ENCODE measurements at places on chromosomes 16 and 17.

DNA sequence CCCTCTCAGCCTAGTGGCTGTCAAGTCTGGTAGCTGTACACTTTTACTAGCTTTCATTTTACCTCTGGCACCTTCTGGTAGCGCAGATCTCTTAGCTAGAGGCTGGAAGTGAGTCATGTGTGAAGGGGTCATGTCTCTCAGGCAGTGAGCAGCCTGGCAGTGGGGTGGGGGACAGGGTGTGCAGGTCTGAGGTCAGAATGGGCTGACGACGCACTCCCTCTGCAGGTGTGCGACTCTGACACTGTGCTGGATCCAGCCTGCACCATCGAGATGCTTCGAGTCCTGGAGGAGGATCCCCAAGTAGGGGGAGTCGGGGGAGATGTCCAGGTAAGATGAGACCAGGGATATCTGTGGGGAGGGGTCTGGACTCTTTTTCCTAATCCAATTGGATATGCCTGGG, 7.8 kb downstream of the HAS3 start:
- DNase-seq: no peak

GRCh38 chr17:57319806-57320205, 63.5 kb downstream of the MSI2 start:
- DNase-seq: no peak

GRCh38 chr16:12532871-12533610, 270.6 kb downstream of the CPPED1 start:
- no peak for DNase-seq

DNA sequence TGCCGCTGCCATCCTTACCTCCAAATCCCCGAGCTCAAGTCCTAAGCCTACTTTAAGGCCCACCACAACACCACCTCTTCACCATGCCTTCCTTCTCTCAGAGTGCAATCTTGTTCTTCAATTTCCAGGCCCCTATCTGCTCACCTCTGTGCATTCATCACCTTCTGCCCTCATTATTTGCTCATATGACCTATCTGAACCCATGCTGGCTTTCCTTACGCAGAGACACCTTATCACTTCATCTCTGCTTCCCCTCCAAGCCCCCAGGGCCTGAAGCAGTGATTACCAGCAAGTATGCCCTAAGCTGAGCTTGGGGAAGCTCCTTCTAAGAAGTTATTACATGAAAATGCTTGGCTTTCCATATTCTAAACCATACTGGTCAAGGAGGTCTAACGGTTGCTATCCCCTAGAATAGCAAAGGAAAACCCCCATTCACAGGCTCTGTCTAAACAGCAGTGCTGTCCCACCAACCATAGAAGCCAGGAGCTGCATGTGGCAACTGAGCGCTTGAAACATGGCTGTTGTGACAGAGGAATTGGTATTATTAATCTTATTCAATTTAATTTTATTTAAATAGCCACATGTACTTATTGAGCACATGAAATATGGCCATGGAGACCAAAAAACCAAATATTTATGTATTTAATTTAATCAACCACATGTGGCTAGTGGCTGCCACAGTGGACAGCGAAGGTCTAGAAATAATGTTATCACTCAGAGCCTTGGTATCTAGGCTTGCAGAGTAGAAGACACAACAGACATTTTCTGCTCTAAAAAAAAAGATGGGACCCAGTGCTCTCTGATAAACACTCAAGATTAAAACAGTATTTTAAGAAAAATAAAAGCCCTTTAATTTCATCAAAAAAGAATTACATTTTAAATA, 13.9 kb downstream of the USP7 start:
- DNase-seq: peak; percentile 61

GRCh38 chr16:2776500-2777139, 460 bp downstream of the ELOB start:
- DNase-seq: no peak

DNA sequence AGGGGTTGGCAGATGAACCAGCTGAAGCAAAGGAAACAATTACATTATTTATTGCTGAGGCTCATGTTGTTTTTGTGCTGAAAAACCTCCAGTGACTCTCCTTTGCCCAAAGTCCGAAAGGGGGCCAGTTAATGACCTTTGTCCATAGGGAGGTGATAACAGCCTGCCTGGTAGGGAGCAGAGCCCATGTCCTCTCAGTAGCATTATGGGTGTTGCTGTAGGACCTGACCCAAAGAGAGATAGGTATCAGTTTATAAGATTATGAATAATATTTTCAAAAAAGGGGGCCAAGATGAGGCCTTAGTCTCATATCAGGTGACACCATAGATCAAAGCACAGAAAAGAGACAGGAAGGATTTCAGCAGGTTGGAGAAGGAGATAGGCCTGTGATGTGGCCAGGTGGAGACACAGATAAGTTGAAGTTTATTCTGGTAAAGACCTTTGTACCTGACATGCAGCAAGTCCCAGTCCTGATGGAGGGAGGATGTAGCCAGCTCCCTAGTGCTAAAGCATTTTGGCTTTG, 55.1 kb downstream of the CENPV start:
- DNase-seq: no peak

- no peak for DNase-seq
Observed at GRCh38 chr17:9123594-9124553, 102.6 kb downstream of the NTN1 start.

DNA sequence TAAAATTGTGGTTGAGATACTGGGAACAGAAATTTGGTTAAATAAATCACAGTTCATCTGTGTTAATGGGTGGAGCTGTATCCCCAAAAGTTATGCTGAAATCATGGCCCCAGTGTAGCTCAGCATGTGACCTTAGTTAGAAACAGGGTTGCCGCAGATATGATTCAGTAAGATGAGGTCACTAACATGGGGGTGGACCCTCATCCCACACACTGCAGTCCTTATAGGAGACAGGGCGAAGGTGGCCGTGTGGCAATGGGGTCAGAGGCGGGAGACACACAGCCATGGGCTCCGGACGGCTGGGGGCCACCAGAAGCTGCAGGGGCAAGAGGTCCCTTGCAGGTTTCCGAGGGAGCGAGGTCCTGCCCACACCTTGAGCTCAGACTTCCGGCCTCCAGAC, 10.7 kb downstream of the GALNS start:
- DNase-seq: no peak

- DNase-seq: no peak
Observed at GRCh38 chr17:68403122-68403521, 54.2 kb downstream of the WIPI1 start.

DNA sequence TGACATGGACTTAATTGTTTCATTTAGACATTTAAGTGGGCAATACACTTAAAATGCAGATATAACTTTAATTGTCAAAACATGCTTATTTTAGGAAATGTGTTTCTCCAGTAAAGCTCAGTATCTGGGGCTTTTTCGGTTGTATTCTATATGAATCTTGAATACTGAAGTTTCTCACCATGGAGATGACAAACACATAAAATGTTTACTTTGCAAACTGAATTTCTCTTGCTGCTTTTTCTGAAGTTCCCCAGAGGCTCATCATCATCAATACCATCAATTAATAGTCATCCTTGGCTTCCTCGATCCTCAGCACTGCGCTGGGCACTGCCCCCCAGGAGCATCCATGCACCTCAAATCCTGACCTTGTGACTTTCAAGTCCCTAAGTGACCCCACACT, 227.3 kb downstream of the WWOX start:
- no peak for DNase-seq

DNA sequence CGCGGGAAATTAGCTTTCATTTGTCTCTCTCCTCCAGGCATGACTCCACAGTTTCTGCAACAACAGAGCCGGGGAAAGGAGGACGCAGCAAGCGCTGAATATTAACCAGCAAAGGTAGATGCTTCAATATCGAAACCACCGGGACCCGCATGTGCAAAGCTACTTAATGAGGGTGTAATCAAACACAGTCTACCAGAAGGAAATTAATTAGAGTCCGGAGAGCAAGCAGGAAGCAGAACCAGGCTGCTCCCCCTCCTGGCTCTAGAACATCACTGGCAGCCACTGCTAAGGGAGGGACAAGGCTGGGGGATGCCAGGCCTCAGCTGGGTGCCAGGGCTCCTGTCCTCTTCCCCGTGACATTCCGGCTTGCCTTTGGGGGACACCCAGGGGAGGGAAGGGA, 21.7 kb downstream of the LRRC75A start:
- no peak for DNase-seq

- DNase-seq: peak; percentile 50
Observed at GRCh38 chr16:50040018-50040417, 15.0 kb downstream of the CNEP1R1 start.

DNA sequence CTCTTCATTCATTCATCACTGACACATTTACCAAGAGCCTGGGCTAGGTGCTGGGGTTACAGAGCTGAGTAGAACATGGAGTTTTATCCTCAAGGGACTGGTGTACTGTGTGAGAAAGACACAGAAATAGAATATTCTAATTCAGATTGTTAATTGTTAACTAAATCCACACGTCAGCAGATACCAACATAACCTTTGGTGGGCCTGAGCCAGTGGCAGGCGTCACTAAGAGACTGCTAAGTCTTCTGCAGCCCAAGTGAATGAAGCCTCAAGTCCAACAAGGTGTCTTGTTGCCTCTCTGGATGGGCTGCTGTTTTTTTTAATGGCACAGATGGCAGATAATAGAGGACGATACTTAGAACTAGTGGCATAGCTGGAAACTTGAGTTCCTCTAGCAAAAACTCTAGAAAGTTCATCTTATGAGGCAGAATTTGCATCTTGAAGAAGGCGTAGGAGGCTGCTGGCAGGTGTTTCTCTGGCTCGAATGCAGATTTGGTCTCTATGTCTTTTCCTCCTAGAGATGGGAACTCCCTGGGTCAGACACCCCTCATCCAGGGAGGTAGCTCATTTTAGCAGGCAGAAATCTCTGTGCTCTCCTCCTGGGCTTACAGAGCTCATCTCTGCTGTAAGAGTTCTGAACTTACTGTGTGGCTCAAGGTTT, 179.5 kb downstream of the NTN1 start:
- DNase-seq: no peak

DNA sequence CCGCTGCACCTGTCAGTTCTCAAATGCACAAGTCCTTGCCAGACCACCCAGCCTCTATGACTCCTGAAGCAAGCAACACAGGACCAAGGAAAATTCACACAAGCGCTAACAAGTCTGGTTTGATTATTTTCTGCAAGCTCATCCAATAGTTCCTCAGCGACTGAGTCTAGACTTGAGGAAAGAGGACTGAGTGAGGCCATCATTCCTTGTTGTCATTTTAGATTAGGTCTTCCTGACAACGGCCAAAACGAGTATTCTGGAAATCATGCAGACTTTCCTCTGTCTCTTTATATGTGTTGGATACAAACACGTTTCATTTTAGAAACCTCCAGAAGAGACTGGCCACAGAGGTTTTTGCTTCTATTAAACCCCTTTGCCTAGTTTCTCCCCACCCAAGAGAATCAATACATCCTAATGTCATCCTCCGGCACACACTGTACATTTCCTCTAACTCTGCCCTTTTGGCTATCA, 561 bp downstream of the CCDC47 start:
- peak; percentile 20 for DNase-seq

- DNase-seq: no peak
Observed at GRCh38 chr16:88680554-88681083, 5.7 kb downstream of the SNAI3 start.

DNA sequence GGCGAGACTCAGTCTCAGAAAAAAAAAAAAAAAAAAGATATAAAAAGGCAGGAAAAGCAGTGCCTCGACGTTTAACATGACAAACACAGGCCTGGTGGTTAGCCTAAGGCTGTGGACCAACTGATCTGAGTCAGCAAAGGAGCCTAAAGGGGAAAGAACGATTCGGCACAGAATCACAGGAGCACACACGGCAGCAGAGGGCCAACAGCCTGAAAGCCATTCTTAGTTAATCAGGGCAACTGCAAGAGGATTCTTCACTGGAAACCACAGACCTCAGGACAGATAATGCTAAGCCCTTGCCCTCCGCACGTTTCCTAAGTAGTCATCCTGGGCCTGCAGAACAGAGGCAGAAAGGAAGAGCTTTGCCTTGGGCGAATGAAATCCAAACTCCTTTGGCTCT, 14.7 kb downstream of the TMEM11 start:
- DNase-seq: peak; percentile 93

DNA sequence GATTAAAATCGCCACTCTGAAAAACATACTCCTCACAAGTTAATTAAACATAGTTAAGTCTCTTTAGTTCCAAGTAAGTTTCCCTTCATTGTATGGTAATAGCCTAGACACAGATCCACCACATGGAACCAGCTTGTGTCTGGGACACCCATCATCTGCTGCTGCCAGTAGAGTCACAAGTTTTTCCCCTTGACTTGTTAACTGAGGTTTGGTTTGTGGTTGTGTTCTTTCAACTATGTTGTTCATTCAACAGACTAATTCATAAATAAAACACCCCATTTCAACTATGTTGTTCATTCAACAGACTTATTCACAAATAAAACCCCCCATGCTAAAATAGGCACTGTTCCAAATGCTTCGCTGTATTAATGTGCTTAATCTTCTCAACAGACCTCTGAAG, 24.4 kb downstream of the YWHAE start:
- no peak for DNase-seq

GRCh38 chr17:81842725-81843504, 8.1 kb upstream of the PPP1R27 start:
- DNase-seq: no peak

DNA sequence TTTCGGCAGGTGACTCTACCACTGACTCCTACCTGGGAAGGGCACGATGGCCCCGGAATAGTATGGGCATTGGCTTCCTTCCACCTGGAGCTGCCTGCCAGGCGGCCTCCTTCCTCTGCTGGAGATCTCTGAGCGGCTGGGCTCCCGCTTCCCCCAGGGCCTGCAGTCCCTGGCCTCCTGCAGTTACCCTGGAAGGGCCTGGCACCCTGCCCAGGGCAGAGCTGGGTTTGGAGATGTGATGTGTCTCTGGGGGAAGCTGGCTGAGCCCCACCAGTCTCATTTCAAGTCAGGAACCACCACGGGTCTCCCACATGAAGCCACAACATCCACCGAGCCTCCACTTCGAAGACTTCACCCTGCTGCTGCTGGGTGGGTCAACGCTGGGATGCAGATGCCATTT, 97.9 kb downstream of the IRF8 start:
- DNase-seq: no peak

- peak; percentile 76 for DNase-seq
Observed at GRCh38 chr16:9370061-9370491, 278.6 kb downstream of the HAPSTR1 start.

GRCh38 chr17:19978209-19978802, 678 bp upstream of the AKAP10 start:
- DNase-seq: no peak

DNA sequence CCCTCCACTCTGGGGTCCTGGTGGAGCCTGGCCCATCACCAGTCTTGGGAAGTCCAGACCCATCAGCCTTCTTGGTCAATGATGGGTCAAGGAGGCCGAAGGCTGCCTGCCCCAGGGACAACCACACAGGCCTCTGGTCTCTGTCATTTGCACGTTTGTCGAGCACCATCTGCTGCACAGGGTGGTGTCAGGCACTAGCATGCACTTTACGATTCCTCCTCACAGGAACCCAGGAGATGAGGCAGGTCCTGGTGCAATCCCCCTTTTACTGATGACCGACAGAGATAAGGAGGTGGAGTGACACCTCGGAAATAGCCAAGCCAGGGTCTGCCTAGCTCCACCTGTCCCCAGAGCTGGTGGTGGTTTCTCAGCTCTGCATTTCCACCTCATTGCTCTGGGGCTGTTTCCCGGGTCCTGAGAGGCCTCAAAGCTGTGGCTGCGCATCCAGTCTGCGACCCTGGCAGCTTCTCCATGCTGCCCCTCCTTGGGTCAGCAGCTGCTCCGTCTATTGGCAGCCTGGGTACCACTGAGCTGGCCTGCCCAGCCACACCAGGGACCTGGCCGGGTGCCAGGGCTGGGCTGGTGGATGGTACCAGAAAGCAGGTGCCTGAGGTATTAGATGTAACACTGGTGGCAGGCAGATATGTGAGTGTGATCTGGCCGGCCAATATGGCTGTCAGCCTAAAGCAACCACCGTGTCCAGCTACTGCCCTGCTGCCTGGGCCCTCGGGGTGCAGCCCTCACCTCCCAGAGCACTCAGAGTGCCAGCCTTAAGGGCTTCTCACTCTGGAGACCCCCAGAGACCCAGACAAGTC, 10.0 kb downstream of the MMP15 start:
- no peak for DNase-seq

Data from ELF-1 (cell line).